ENCODE measurements at places on chromosomes 13 and 19. TPM values are rescaled to one million over a fixed set of nuclear protein-coding genes. Genes with fewer than 3 reads are reported as not detected.

FFAR1 gene
- not detected for polyA plus RNA-seq

- no peaks in the 10 kb centered on the region for H3K36me3 ChIP-seq
- no peaks in the 10 kb centered on the region for H3K4me1 ChIP-seq
- no peak overlapping the region for H3K27ac ChIP-seq
- peak; percentile 9 for DNase-seq
- no peak overlapping the region for H3K4me3 ChIP-seq
These were observed 49.5 kb upstream of the PCDH17 start for GRCh38 chr13:57582032-57582431.

DNA sequence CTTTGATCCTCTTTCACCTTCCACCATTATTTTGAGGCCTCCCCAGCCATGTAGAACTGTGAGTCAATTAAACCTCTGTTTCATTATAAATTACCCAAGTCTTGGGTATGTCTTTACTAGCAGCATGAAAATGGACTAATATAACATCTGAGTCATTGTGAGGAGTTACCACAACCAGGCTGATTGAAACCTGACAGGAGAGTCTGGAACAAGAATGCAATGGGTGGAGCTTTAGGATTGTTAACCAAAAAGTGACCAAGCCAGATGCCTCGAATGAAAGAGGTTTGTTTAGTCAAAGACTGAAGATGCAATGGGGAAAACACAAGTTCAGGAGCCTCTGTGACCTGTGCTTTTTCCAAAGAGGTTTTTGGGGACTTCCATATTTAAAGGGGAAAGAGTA is 659.0 kb downstream of the SLITRK6 start:
- no peak overlapping the region for H3K27ac ChIP-seq
- H3K4me3 ChIP-seq: no peak overlapping the region
- DNase-seq: no peak
- no peaks in the 10 kb centered on the region for H3K4me1 ChIP-seq

PIK3R2 gene
- polyA plus RNA-seq: 5.5 TPM

POU2F2 gene
- polyA plus RNA-seq: 0.68 TPM

GRCh38 chr19:8131517-8131916 is 17.9 kb downstream of the FBN3 start:
- H3K4me3 ChIP-seq: no peak overlapping the region
- DNase-seq: no peak
- H3K27me3 ChIP-seq: no peaks in the 10 kb centered on the region
- H3K4me1 ChIP-seq: no peaks in the 10 kb centered on the region

GJA3 gene
- polyA plus RNA-seq: 0.13 TPM

BORA gene
- polyA plus RNA-seq: 2.7 TPM

UBE2L5 gene
- not detected for polyA plus RNA-seq

GIPC3 gene
- polyA plus RNA-seq: 1.1 TPM

GRCh38 chr19:54451997-54452396 is 3.0 kb downstream of the LENG8 start:
- peak overlapping the region; percentile 1 for H3K4me3 ChIP-seq
- peak overlapping the region; percentile 99 for H3K27ac ChIP-seq
- H3K36me3 ChIP-seq: peaks cover 63% of the 10 kb centered on the region
- H3K27me3 ChIP-seq: no peaks in the 10 kb centered on the region
- H3K4me1 ChIP-seq: peaks cover 50% of the 10 kb centered on the region
- no peak for DNase-seq

BEST2 gene
- polyA plus RNA-seq: 0.08 TPM

- no peak for DNase-seq
- H3K36me3 ChIP-seq: no peaks in the 10 kb centered on the region
- peaks cover 62% of the 10 kb centered on the region for H3K27me3 ChIP-seq
- H3K4me1 ChIP-seq: peaks cover 38% of the 10 kb centered on the region
These were observed 349.1 kb downstream of the LIG4 start for GRCh38 chr13:107866032-107866940.

KLK15 gene
- not detected for polyA plus RNA-seq

DNA sequence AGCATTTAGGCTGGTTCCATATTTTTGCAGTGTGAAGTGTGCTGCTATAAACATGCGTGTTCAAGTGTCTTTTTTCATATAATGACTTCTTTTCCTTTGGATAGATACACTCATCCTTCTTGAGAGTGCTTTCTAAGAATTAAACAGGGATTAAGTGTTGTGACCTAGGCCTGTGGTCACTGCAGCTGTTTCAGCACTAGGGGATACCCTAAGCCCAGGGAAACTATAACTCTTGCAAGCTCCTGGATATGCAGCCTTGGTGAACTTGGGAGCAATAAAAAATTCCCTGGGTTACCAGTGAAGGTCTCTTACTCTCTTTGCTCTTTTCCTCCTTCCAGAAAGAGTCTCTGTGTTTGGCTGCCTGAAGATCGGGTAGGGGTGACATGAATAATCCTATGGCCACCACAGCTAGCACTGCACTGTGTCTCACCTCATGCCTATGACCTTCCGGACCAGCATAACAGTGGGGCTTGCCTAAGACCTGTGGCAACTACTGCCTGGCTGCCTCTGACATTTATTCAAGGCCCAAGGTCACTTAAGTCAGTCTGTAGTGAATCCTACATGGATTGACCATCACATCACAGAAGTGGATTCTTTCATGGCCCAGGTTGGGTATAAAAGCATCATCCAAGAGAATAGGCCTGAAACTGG is 799.7 kb downstream of the DACH1 start:
- H3K4me1 ChIP-seq: no peaks in the 10 kb centered on the region
- peak; percentile 43 for DNase-seq
- H3K36me3 ChIP-seq: no peaks in the 10 kb centered on the region
- H3K27me3 ChIP-seq: no peaks in the 10 kb centered on the region
- no peak overlapping the region for H3K27ac ChIP-seq

DNA sequence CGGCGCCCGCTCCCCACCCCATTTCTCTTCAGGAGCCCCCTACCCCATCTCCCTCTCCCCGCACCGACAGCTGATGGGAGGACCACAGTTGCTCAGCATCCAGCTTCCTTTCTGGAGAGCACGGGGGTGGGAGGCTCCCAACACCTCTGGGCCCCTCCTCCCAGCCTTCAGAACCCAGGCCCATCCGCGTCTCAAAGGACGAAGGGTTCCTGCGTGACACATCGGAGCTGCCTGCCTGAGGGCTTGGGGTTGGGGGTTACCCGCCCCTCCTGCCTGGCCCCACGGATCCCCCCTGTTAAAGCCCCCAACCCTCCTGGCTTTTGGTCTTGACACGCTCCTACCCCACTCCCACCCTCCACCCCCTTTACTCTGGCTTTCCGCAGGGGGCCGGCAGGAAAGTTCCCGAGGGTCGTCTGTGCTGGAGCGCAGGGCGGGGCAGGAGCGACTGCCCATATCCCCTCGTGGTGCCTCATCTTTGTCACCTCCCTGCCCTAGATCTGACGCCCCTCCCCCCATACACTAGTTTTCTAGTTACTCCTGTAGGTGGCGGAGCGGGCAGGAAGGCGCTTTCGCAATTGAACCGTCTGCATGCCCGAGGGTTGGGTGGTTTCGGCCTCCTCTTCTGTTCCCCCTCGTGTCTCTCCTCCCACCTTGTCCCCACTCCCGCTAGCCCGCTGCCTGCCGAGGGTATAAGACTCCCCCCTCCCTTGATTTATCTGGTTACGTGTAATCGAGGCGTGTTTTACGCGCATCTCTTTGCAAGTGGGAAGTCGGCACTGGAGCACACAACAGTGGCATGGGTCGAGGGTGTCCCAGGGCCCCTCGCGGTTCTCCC is 924 bp downstream of the TRAPPC5 start:
- peaks cover 7% of the 10 kb centered on the region for H3K36me3 ChIP-seq
- peak overlapping the region; percentile 99 for H3K4me3 ChIP-seq
- peak overlapping the region; percentile 88 for H3K27ac ChIP-seq
- peaks cover 23% of the 10 kb centered on the region for H3K27me3 ChIP-seq
- DNase-seq: peak; percentile 75

ZNF296 gene
- 2.7 TPM for polyA plus RNA-seq

RNF225 gene
- polyA plus RNA-seq: not detected

DNA sequence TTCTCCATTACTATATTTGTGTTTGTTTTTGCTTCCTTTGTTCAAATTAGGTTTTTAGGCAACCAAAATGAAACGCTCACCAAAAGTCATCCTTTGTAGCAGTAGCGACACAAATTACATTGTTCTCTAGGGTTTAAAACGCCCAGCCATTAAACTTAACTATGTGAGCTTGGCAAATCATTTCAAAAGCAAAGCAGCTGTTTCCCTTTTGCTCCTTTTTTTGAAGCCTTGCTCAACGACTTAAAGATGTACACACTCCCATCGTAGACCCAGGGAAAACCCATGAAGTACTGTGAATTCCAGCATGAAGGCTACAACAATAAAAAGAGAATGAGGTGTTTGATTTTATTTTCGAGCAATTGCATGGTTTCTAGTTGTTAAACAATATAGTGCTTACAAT is 106.7 kb downstream of the RAP2A start:
- H3K27ac ChIP-seq: no peak overlapping the region
- H3K4me1 ChIP-seq: peaks cover 5% of the 10 kb centered on the region
- no peak overlapping the region for H3K4me3 ChIP-seq
- H3K27me3 ChIP-seq: no peaks in the 10 kb centered on the region
- H3K36me3 ChIP-seq: no peaks in the 10 kb centered on the region

- peaks cover 22% of the 10 kb centered on the region for H3K4me1 ChIP-seq
- peak; percentile 77 for DNase-seq
- peak overlapping the region; percentile 66 for H3K4me3 ChIP-seq
- H3K27ac ChIP-seq: peak overlapping the region; percentile 52
- H3K27me3 ChIP-seq: no peaks in the 10 kb centered on the region
These were observed 12.7 kb upstream of the PSMD8 start for GRCh38 chr19:38361633-38362075.

DNA sequence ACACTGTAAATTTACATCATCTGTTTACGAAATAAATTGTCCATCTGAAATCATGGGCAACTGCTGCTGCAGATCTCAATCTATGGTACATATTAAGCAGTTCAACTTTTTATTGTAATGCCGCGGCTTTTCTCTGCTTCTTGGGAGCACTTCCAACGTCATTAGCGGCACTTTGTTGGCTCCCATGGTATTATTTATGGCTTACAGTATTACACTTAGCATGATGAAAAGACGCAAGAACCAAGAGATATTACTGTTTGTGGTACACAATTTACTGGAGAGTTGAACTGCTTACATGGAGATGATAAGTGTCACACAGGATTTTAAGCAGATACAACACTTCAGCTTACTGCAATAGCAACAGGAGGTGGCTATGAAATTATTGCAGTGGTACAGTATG is 442.1 kb downstream of the PCDH20 start:
- H3K27ac ChIP-seq: no peak overlapping the region
- H3K36me3 ChIP-seq: no peaks in the 10 kb centered on the region
- no peaks in the 10 kb centered on the region for H3K4me1 ChIP-seq
- DNase-seq: no peak
- H3K4me3 ChIP-seq: no peak overlapping the region
